ENCODE measurements at places on chromosomes 16 and 17.

GRCh38 chr16:59913666-59914065 is 1179.5 kb upstream of the GOT2 start:
- DNase-seq: no peak

DNA sequence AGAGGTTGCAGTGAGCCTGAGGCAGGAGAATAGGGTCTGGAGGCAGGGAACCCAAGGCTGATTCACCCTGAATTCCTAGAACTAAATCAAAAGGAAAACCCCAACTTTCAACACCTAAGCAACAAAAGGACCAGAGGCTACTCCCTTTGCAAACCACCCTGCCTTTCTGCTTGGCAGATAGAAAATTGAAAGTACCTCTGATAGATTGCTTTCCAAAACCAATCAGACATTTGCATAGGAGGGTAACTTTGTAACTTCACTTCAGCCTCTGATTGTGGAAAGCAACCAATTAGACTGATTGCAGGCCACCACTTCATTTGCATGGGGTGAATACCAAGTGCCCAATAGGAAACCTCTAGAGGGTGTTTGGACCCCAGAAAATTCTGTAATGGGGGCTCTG is 10.9 kb upstream of the TMEM98 start:
- DNase-seq: no peak

DNA sequence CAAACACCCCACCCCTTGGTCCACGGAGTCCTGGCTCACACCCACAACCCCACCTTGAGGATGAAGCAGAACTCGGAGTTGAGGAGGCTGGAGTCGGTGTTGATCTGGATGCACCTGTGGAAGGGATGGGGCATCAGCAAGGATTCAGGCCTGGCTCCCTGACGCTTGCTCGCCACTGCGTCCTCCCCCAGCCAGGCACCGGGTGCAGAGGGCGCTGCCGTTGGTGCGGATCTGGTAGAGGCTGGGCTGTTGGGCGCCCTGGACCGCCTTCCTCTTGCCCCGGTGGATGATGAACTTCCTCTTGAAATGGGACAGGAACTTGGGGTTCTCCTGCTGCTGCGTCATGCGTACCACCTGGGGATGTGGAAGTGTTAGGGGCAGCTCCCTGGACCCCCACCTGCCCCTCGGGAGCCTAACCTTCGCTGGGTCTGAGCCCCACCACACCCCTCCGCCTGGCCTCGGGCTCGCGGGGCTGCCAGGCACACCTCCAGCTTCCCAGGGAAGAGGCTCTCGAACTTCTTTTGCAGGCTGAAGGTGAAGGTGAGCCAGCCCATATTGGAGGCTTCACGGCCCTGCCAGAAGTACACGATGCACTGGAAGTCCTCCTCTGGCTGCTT is 12.3 kb downstream of the FLII start:
- no peak for DNase-seq

DNA sequence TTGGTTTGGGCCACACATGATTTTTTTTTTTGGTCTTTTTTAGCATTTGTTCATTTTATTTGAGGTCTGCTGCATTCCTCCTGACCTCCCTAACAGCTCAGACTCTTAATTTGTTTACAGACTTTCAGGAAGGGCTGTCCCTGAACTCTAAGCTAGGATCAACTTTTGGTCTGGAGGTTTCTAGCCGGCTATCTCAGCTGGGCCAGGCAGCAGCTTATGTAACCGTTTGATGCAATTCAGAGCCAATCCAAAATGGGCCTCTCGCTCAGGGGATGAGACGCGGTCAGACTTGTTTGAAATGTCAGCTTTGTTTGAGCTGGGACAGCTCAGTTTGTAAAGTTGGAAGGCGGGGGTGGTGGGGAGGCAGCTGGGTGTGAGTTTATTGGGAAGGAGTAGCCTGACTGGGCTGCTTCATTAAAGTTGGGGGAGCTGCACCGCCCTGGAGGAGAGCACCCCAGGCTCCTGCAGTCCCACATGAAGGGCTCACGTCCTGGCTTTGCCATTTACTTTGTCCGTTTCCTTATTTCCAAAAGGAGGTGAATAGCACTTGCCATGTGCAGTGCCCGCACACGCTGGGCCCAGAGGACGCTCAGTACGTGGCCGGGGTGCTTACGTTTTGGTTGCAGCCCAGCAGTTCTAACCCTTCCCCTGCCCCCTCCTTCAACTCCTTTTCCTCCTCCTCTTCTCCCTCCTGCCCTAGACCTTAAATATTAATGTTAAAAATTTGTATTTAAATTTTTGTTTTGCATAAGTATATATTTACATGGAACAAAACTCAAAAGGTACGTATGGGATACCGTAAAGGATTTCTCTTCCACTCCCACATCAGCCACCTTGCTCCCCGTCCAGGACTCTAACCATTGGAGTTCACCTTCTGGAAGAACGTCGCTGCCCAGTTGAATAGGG is 121.2 kb downstream of the SNX29 start:
- no peak for DNase-seq

DNA sequence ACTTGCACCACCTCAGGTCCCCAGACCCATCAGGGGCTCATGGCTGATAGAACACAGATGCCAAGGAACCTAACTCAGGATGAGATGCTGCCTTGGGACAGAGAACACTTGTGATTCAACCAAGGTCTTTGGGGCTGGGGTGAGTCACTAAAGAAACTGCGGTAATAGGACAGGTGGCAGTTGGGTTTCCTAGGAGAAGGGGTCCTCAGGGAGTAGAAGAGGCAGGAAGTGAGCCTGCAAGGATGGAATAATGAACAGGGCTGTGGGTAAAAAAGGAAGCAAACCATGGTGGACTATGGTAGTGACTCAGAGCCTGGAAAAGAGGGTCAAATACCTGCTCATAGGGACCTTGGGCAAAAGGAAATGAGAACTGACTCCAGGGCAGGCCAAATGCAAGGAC is 6.5 kb upstream of the PNPO start:
- DNase-seq: no peak

GRCh38 chr16:80158766-80159165 is 382.0 kb upstream of the DYNLRB2 start:
- DNase-seq: no peak

GRCh38 chr17:30165960-30166359 is 49.3 kb downstream of the NSRP1 start:
- DNase-seq: no peak

GRCh38 chr17:28702026-28702751 is 9.5 kb downstream of the PROCA1 start:
- no peak for DNase-seq

GRCh38 chr16:4675864-4676786 is 17.2 kb upstream of the NUDT16L1 start:
- DNase-seq: no peak

GRCh38 chr17:75242461-75243042 is 18.9 kb downstream of the GGA3 start:
- DNase-seq: no peak

DNA sequence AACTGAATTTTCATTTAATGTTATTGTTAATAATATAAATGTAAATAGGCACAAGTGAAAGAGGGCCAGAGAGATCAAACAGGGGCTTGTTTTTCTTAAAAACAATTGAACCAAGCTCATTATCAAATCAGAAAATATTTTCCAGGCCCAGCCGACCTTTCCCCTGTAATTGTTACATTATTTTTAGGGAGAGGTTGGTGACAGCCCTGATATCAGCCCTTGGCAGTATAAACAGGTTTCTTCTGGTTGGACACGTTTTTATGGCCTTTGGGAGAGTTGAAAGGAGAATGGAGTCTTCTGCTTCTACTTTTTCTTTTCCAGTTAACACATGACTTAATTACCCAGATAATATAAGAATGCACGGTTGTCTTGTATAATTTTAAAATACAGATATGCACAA is 40.0 kb upstream of the COQ7 start:
- DNase-seq: no peak

- DNase-seq: no peak
Measured at GRCh38 chr16:53323924-53324323, 110.3 kb upstream of the RBL2 start.

DNA sequence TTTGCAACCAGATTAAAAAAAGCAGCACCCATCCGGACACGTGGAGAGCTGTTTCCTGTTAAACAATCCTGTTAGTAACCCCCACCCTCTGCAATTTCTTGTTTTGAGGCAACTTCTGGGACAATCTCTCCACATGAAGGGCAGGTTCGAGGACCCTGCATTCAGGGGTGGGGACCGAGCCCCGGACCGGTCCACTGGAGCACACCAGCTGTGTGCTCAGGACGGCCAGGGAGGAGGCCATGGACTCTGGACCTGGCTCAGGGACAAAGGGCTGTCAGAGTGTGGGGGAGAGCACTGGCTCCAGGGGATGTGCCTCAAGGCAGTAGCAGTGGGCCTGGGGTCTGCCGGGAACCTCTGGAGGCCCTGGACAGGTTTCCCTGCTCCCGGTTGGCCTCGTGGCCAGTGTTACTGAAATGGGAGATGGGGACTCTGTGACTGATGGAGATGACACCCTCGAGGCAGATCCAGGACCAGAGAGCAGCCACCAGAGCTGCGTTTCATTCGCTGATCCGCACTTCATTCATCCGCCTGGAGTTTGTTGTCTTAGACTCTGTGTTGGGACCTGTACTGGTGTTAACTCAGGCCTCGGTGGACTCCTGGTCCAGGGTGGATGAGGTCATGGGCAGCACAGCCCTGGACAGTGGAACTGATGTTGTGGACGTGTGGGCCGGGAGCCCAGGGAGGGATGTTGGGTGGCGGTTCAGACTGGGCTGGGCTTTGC is 2.9 kb upstream of the CPNE7 start:
- DNase-seq: no peak

Data from AG04449 (cell line).